Suppressor macrophage treated with lipopolysaccharide for 4 hours (primary cell): ENCODE measurements at places on chromosomes 1 and 21.
A peak's percentile ranks its signal among the peaks of the same experiment; 100 is the strongest.

- no peak for DNase-seq
Measured at GRCh38 chr1:159970932-159971342, 16.9 kb upstream of the SLAMF9 start.

- no peak for DNase-seq
Measured at GRCh38 chr1:62778208-62778607, 5.7 kb upstream of the ATG4C start.

DNA sequence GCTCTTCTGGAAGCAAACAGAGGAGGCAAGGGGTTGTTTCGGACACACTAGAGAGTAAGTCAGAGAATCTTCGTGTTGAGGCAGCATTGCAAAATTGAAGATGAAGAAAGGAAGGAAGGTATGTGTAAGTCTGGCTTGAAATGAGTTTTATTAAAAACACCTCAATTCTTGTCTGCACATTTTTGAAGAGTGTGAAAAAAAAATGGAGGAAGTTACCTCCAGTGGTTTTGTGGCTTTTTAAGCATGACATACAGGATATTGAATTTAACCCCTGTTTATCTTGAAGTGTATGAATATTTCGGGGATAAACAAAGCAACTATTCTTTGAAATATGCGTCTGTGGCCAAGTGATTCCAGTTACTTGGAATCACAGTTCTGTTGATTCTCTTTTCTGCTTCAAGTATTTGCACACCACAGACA is 203.2 kb upstream of the SGIP1 start:
- no peak for DNase-seq

GRCh38 chr1:106111044-106111443 is 945.4 kb upstream of the PRMT6 start:
- no peak for DNase-seq

DNA sequence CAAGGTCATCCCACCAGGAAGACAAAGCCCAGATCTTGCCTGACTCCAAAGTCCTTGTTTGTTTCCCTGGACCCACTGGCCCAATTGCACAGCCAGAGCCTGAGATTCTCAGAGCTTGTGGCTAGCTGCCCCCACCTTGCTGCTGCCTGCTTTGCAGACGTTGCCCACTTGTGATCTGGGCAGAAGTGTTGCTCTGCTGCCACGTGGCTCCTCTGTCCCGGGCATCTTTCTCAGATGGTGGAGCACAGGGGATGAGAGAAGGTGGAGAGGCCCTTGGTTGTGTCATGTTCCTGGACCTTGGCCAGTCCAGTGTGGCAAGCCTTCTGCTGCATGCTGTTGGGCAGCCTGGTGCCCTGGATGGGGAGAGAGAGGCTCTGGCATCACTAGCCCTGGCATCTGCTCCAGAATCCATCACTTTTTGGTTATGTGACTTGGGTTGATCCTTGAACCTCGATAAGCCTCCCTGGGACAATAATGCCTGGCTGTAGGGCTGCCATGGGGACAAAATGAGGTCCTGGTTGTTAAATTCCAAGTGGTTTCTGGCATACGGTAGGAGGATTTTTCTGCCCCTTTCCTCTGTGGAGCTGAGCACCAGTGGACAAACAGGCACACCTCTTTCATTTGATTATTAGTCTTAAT is 1.5 kb upstream of the NR0B2 start:
- DNase-seq: no peak

- DNase-seq: no peak
Measured at GRCh38 chr1:109928591-109929111, 18.0 kb downstream of the CSF1 start.

DNA sequence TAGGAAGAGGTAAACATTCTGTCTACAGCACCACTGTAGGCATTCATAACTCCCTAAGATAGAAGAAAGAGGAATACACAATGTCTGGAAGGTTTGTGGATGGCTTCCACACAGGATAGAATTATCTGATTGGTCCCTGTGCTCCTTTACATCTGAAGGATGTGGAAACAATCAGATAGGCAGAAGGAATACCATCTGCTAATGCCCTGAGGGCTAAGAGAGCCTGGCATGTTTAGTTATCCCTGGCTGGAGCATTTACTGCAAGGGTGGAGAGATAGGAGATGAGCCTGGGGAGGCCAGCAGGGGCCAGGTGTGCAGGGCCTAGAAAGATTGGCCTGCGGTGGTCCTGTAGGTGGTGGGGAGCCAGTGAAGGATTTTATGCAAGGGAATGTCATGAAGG is 8.6 kb upstream of the ACBD3 start:
- DNase-seq: no peak

DNA sequence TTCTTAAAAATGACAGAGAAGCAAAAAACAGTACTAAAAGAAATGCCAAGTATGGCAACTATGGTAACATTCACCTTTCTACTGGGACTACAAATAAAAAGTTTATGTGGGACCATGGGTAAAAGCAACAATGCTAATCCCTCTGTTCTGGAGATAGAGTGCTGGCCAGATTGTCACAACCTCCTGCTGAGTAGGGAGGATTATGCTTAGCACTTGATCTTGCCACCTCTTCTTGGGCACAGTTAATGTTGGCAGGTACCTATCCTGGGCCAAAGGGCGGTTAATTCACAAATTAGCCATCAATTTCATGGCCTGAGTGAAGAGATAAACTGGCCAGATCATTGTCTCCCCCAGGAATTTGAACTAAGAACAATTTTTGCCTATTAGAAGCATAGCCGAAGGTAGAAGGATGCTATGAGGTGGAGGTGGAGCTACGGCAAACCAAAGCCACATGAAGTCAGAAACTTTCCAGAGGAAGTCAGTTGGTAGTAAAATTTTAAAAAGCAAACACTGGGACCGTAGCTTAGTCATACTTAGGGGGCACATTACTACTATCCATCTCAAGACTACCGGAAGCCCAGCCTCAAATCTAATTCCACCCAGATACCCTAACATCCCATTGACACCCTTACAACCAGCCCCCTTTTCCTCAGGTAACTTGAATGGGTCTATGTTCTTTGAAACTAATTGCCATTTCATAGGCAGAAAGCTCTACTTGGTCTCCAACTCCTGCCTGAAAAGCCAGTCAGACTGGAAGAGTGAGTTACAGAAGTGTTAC is 2.7 kb downstream of the SCYL3 start:
- peak; percentile 4 for DNase-seq

DNA sequence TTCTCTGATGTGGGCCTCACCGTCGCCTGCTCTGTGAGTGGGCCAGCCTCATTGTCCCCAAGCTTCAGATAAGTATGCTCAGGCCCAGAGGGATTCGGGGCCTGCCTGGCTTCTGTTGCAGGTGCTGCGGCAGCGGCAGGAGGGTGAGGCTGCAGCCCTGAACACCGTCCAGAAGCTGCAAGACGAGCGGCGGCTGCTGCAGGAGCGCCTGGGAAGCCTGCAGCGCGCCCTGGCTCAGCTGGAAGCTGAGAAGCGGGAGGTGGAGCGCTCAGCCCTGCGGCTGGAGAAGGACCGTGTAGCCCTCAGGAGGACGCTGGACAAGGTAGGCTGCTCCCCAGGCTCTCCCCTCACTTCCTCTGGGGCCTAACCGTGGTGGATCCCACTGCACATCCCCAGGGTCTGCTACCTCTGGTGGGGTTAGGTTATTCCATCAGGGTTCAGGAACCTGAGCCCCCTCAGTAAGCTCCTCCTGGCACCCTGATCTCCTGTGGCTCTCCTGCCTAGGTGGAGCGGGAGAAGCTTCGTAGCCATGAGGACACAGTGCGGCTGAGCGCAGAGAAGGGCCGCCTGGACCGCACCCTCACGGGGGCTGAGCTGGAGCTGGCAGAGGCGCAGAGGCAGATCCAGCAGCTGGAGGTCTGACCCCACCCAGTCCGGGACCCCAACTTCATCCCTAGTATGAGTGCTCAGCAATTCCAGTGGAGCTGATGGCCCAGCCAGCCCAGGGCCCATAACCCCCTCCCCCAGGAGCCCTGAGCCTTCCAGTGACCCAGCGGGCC is 10.1 kb downstream of the MFAP2 start:
- no peak for DNase-seq

- peak; percentile 70 for DNase-seq
Measured at GRCh38 chr1:182446033-182446669, 3.8 kb upstream of the RGSL1 start.

GRCh38 chr1:22350171-22350923 is 101.3 kb upstream of the ZBTB40 start:
- DNase-seq: no peak

DNA sequence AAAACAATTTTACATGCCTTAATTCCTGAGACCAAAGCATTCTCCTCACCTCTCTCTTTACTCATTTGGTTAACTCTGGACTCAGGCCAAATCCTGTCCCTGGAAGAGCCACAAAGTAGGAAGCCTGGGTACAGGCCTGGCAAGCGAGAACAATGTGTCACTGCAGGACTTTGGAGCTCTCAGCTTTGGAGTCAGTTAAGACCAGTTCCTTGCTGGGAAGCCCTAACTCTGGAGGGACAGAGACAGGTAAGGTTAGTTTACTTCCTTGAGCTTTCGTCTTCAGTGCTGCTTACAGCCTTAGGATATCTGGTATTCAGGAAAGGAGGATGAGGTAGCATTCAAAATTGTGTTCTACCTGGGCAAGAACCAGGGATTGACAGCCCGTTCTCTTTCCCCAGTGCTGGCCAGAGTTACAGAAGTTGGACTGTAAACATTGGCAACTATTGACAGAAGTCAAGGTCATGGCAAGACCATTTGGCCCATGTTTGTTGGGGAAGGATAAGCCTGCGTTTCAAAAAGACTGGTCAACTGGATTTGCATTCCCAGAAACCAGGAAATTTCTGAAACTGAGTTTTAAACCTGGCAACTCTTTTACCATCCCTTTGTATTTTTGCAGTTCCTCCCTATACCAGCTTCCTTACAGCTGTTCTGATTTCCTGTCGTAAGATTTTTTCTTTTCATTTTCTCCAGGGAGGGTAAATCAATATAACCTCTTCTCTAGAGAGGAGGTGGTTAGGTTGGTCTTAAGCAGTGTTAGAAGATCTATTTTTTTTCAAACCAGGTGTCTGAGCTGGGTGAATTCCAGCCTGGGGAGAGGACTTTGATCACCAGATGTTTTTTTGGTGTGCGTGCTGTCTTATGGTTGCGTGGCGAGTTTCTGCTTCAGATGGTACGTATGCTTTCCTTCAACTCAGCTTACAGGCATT is at the start of gene C4BPB:
TSS of gene C4BPB (plus strand) at position 160 of the 926 bp plus-strand sequence. CDS start at position 832, 672 bp downstream.
- DNase-seq: no peak

GRCh38 chr1:210291786-210292230 is 36.9 kb upstream of the HHAT start:
- no peak for DNase-seq

- no peak for DNase-seq
Measured at GRCh38 chr1:214448536-214448935, 102.9 kb downstream of the PTPN14 start.

DNA sequence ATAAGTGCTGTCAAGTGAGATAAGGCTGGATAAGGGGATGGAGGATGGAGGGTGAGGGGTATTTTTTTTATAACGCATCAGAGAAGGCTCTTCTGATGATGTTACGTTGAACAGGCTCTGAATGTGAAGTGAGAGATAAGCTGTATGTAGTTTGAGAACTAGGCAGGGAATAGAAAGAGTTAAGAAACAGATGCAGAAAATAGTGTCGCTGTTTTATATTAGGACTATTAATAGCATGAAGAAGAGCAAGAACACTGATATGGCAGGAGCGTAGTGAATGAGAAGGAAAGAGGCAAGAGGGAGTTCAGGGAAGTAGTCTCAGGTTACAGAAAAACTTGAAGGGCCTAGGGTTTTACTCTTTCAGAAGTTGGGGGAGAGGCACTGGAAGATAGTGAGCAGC is 59.8 kb downstream of the GPR88 start:
- no peak for DNase-seq

- DNase-seq: no peak
Measured at GRCh38 chr1:53275566-53275965, 37.2 kb upstream of the MAGOH start.
